ENCODE measurements at places on chromosomes 2 and 18.

- DNase-seq: peak; percentile 42
These were observed 86.9 kb upstream of the RBBP8 start for GRCh38 chr18:22846088-22846683.

- DNase-seq: no peak
These were observed 80.3 kb downstream of the TSHZ1 start for GRCh38 chr18:75290737-75291358.

DNA sequence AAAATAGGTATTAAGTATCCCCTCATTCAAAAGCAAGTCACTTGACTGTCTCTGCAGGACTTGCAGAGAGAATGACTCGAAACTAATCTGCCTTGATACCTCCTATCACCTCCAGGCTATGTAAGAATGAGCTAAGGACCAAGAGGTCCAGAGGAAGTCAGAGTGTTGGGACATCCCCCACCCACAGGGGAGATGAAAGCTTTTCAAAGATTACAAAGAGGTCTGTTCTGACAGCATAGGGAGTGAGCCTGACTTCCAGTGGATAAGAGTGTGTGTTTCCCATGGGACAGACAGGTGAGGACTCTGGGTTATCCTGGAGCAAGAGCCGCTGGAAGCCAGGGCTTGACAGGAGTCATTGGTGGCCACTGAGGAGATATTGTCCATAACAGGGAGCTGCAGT, 85.0 kb upstream of the TACR1 start:
- DNase-seq: no peak

DNA sequence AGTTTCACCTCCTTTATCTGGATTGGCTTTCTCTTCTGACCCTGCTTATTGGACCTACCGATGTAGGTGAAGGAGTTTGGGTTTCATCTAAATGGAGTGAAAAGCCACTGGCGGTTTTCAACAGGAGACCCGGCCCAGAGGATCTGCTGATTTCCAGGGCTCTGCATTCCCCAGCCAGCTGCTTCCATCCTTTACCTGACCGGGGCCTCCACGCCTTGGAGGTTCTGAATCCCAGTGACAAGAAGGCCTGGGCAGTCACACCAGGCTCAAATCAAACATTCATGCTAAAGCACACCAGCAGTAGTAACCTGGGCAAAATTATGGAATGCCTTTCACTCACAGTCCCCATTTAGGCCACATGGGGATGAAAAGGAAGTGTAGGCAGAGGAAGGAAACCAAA, 30.0 kb upstream of the RTTN start:
- no peak for DNase-seq

DNA sequence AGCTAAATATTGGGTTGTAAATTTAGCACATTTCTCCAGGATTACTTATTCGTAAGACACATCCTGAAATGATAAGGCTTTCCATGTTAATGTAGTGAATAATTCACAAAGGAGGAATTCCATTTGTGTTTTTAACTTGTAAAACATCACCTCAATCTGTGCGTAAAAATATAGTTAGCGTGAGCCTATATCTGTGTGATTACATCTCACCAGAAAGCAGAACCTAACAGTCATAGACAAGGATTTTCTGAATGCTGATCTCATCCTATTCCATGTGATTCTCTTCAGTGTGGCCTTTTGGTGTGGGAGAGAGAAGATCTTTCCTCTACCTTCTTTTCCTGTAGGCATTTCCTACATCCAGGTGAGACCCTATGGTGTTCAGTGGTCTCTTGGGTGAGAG, 263.2 kb upstream of the RASGRP3 start:
- DNase-seq: no peak

- no peak for DNase-seq
These were observed 264.4 kb downstream of the LOXHD1 start for GRCh38 chr18:46392576-46392975.

- DNase-seq: peak; percentile 74
These were observed 4.8 kb downstream of the TMEM200C start for GRCh38 chr18:5890331-5891183.

- DNase-seq: no peak
These were observed 16.0 kb upstream of the TMEM37 start for GRCh38 chr2:119415630-119416029.

DNA sequence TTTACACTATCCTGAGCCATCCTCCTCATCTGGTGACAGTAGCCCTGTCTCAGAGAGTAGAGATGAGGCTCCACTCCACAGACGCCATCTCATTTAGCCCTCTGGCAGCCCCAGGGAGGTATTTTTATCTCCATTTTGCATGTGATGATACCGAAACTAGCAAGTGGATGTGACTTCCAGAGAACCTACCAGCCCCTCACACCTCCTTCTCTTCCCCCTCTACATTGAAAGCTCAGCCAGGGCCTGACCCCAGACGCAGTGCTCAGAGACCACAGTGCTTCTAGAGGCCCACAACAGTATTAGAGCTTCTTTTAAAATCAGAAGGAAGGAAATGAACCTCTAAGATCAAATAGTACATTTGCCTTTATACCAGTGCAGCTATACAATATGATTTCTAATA, 8.3 kb downstream of the GYPC start:
- DNase-seq: no peak

- DNase-seq: no peak
These were observed 43.6 kb downstream of the LYPD6B start for GRCh38 chr2:149082079-149082478.

GRCh38 chr2:176421297-176422050, 152.2 kb downstream of the MTX2 start:
- DNase-seq: no peak

DNA sequence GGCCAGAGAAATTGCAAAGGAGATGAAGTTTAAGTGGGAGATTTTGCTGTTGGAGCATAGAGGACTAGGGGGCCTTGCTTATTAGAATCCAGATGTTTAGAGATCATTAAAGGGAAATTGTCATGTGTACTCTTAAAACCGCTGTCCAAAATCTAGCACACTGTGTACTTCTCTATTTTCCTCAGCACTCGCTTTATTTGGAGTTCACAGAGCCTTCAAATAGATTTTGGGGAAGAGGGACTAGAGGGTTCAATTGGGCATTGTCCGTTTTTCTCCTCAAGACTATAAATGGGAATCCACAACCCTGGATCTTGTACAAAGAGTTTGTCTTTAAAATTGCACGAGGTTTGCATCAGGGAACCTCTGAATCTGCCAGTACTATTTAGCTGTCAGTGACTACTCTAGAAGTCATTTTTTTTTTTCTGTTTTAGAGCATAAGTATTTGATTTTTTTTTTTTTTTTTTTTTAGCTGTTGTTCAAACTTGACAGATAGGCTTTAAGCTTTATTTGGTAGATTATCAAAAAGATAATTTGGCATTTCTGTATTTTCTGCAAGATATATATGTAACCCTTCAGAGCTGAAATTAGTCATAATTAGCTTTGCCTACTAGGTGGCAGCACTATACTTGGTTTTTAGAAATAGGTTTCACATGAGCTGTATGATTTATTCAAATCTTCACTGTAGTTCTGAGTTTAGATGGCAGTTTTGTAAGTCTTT, 14.2 kb downstream of the PMS1 start:
- peak; percentile 75 for DNase-seq

DNA sequence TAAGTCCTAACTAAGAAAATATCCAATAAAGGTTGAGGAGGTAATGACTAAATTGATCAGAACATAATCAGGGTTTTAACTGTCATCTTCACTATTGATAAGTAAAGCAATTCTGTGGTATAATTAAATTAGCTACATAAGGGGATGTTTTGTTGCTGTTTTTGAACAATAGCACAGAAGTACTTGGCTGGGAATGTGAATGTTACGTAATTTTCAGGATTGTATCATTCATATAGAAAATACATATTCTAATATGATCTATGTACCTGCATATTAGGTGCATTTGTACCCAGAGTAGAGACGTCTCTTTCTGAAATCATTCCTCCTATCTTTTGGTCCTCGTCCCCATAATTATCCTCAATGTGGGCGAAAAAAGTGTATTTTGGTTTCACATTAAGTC, 109.0 kb downstream of the PIEZO2 start:
- DNase-seq: no peak

GRCh38 chr2:10286216-10287037, 16.3 kb upstream of the HPCAL1 start:
- DNase-seq: no peak

DNA sequence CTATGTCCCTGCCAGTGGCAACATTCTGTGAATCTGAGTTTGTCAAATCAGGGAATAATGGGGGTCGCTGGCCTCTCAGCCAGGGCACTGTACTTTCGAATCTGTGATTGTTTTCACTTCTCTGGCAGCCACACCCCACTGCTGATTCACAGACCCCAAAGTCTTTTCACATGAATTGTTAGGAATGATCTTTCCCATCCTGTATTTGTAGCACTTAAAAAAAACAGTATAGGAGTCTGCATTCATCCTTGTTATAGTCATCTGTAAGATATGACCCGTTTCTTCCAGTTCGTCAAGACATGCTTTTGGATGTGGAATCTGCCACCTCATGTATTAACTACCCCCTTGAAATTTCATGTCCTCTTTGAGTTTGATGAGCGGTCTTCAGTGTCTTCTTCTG, 928 bp downstream of the NAGK start:
- no peak for DNase-seq

GRCh38 chr2:240796543-240797499, 23.2 kb downstream of the KIF1A start:
- DNase-seq: no peak

DNA sequence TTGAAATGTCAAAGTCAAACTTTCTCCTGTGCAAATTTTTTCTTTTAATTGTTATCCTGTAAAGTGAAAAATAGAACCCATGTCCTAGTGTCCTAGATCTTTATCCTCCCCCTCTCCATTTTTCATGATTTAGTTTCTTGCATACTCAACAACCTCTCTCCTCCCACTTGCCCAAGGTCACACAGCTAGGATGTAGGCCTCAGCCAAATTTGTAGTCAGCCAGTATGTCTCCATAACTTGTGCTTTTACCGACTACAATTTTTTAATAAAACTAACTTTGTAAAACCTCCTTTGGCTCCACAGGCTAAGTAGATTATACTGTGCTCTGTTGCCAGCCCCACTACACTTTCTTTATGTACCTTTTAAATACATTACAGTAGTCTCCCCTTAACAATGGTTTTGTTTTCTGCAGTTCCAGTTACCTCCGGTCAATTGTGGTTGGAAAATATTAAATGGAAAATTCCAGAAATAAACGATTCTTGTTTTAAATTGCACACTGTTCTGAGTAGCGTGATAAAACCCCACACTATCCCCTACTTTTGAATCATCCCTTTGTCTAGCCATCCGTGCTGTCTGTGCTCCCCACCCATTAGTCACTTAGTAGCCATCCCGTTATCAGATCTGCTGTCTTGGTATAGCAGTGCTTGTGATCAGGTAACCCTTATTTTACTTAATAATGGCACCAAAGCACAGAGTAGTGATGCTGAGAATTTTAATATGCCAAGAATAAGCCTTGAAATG, 22.8 kb downstream of the GULP1 start:
- DNase-seq: no peak

GRCh38 chr2:213787869-213788268, 503.6 kb downstream of the SPAG16 start:
- no peak for DNase-seq

GRCh38 chr2:183605440-183605839, 481.2 kb downstream of the NUP35 start:
- no peak for DNase-seq

- no peak for DNase-seq
These were observed 114.4 kb upstream of the DTNA start for GRCh38 chr18:34595690-34596089.

- no peak for DNase-seq
These were observed 78.8 kb upstream of the ITGB6 start for GRCh38 chr2:160278879-160279177.

- DNase-seq: no peak
These were observed 266.6 kb downstream of the NR4A2 start for GRCh38 chr2:156065912-156066311.

- no peak for DNase-seq
These were observed 113.4 kb downstream of the ZBTB7C start for GRCh38 chr18:48295586-48296311.

GRCh38 chr2:60528281-60529020, 25.0 kb downstream of the BCL11A start:
- DNase-seq: no peak

DNA sequence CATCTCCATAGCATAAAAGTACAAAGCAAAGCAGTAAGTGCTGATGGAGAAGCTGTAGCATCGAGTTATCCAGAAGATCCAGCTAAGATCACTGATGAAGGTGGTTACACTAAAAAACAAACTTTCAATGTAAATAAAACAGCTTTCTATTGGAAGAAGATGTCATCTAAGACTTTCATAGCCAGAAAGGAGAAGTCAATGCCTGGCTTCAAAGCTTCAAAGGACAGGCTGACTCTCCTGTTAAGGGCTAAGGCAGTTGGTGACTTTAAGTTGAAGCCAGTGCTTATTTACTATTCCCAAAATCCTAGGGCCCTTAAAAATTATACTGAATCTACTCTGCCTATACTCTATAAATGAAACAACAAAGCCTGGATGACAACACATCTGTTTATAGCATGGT, 44.0 kb downstream of the METTL8 start:
- no peak for DNase-seq

GRCh38 chr2:235564884-235565530, 71.2 kb downstream of the AGAP1 start:
- DNase-seq: no peak

- DNase-seq: no peak
These were observed 143.1 kb upstream of the TTC39C start for GRCh38 chr18:23871410-23871809.

GRCh38 chr2:237507512-237507911, 20.5 kb downstream of the MLPH start:
- DNase-seq: peak; percentile 51

DNA sequence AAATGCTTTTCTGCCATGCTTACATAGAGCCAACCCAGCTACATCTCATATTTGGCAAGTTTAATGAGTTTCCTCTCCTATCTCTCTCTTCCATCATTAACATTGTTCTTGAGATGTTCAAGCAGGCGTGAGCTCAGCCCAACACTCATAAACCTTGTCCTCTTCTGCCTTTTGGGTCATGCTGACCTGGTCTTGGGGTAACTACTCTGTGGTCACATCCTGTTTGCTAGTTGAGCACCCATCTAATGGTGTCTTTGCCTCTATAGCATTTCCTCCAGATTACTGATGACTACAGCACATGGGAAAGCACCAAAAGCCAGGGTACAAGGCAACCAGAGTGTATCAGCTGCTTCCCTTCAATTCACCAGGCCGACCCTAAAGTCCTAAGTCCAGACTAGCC, 366.9 kb upstream of the HNRNPA3 start:
- DNase-seq: no peak

Data from spinal cord (tissue), 10 donors.